ENCODE measurements at places on chromosomes 2 and 18.
A peak's percentile ranks its signal among the peaks of the same experiment; 100 is the strongest.

- DNase-seq: no peak
Measured at GRCh38 chr2:228649876-228650275, 468.4 kb upstream of the SPHKAP start.

GRCh38 chr2:43508209-43508608 is 87.6 kb downstream of the THADA start:
- DNase-seq: no peak

DNA sequence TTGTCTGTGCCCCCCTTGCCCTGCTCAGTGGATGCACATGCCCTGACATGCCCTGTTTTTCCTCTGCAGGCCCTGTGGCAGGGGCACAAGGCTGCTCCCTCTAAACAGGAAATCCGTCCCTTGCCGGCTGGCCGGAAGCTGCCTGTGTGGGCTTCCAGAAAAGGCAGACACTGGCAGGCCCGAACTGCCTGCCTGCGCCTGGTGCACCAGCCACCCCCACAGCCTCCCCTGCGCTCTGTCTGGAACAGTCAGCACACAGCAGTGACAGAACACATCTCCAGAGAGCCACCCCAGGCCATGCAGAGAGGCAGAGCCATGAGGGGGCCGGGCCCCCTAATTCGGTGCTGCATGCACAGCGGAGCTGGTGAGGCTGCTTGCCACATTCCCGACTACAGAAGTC is 33.5 kb downstream of the LOXHD1 start:
- DNase-seq: peak; percentile 7

DNA sequence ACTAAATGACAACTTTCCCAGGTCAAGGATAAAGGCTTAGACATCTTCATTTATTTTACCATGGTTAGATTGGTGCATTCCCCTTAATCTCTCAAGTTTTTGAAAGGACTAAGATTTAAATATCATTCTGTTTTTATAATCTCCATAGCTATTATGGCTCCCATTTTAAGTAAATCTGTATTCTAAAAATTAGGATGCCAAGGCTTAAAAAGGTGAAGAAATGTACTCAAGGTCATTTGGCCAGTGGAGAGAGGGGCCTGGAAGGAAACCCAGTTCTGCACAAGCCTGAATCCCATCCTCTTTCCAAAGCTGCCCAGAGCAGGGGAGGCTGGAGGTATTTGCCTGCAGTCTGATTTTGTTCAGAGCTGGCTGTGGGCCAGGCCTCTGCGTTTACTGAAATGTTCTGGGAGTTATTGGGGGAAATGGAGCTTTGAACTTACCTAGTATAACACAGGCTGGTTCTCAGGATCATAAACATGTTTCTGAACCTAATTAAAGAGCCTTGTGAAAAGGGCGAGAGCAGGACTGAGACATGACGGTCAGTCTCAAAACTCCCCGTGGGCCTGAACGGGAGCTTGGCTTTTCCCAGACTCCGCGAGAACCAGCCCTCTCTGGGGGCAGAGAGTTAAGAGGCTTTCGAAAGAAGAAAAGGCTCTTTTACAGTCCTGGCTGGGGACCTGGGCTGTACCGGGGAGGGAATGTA is 85.6 kb downstream of the DDX1 start:
- DNase-seq: no peak

DNA sequence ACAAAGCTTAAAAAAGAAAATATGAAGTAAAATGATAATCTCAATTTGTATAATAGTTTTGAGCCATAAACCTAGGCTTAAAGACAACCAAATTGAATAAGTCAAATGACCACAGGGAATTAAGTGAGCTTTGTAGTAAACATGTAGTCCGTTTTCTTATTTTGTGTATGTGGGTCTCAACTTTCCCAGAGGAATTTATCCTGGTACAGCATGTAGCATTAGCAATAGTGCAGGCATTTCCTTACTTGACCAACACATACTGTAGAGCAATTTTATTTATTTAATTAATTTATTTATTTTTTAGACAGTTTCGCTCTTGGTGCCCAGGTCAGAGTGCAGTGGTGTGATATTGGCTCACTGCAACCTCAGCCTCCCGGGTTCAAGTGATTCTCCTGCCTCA is 37.5 kb upstream of the MTCL1 start:
- DNase-seq: no peak

DNA sequence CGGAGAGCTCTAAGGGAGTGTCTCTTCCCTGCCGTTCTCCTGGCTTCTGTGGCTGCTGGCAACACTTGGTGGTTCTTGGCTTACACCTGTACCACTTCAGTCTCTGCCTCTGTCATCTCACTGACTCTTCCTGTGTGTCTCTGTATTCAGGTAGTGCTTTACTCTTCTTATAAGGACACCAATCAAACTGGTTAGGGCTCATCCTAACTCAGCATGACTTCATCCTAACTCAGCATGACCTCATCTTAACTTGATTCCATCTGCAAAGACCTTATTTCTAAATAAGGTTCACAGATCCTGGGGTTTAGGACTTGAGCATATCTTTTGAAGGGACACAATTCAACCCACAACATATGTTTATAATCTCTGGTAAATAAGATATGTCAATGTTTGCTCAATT is 51.6 kb upstream of the DSEL start:
- DNase-seq: no peak

- no peak for DNase-seq
Measured at GRCh38 chr2:173054466-173054865, 21.2 kb upstream of the MAP3K20 start.

GRCh38 chr2:105309147-105309545 is 20.4 kb downstream of the TGFBRAP1 start:
- no peak for DNase-seq

DNA sequence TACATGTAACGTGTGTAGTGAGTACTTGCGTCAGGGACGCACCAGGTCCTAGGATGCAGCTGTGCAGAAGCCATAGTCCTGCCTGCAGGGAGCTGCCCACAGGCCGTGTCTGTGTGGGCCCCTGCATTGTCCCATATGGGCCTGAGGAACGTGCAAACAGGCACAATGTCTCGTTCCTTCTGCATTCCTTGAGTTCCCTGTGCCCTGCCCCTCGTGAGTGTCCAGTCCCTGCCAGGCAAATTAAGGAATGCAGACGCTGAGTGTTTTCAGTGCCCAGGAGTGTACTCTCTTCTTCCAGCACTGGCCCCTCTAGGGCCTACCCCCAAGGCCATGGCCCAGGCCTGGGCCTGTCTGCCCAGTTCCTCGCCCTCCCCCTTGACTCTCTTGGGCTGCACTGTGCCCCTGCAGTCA is 61.8 kb downstream of the FAM168B start:
- DNase-seq: no peak

- DNase-seq: no peak
Measured at GRCh38 chr2:88831071-88831791, 139.8 kb downstream of the RPIA start.

- no peak for DNase-seq
Measured at GRCh38 chr2:163774862-163775261, 39.1 kb upstream of the FIGN start.

GRCh38 chr2:115194623-115195022 is 752.2 kb downstream of the DPP10 start:
- DNase-seq: no peak
